ENCODE measurements at places on chromosomes 4 and X. TPM values are rescaled to one million over a fixed set of nuclear protein-coding genes. Genes with fewer than 3 reads are reported as not detected.

DNA sequence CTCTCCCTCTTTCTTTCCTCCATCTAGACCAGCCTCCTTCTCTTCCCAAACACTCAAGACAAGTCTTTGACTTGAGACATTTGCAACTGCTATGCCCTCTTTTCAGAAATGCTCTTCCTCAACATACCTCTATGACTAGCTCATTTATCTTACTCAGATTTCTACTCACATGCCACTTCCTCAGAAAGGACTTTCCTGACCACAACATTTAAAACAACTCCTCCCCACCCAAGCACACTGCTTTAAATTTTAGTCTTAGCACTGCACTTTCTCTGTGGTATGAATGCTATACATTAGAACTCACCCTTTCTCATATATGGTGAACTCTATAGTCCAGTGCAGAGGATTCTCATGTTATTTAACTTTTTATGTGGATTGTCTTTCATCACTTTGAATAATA lies 28.4 kb upstream of the SULT1E1 start:
- DNase-seq = no peak

DNA sequence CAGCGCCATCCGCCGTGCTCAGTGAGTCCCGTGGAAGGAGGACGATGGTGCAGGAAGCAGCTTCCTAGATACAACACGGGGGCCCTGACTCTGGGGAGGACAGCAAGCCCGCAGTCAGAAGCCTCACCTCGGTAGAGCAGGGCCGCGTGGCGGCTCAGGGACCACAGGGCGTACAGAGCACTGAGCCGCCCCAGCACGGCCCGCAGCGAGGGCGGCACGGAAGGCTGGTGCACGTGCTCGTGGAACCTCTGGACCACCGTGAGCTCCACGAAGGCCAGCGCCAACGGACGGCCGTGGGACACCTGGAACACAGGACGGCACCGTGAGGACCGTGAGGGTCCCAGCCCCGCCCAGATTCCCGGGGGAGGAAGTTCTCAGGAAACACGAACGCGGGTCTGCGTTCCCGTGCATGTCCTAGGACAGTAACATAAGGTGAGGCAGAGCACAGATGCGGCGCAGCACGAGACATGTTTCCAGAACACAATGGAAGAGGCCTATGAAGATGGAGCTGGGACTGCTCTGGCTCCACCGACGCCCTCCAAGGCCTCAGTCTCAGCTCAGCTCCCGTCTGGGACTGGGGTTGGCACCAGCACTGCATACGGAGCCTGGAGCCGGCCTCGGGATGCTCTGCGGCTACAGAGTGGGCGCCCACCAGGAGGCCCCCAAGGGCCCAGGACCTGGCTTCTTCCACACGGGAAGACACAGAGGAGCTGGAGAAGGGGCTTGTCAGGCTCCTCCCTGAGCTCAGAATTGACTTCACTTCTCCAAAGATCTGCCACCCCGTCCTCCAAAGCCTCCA lies 65.5 kb downstream of the ACOX3 start:
- DNase-seq = no peak

- DNase-seq = no peak
Observed at GRCh38 chr4:7233006-7233580, 40.8 kb downstream of the SORCS2 start.

DNA sequence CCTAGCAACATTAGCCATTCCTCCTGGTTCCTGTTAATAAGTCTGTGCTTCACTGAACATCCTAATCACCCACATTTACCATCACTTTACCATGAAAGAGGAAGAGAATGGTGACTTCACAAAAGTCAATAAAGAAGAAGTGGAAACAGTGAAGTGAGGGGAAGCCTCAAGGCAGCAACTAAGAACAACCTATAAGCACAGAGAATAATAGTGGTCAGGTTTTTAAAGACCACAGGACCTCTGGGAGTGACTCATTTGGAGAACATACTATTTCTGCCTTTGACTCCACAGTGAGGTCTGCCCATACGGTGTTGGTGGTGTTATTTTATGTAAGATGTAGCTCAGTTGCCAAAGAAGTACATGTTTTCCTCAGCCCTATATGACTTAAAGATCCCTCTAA lies 86.0 kb upstream of the TET2 start:
- DNase-seq = no peak

DNA sequence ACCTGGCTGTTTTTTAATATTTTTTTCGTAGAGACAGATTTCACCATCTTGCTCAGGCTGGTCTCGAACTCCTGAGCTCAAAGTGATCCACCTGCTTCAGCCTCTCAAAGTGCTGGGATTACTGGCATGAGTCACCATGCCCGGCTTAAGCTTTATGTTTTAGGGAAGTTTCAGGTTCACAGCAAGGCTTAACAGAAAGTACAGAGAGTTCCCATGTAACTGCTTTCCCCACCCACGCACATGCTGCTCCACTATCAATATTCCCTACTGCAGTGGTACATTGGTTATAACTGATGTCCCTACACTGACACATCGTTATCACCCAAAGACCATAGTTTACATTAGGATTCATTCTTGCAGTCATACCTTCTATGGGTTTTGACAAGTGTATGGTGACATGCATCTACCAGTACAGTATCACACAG lies 62.7 kb downstream of the PRPS1 start:
- DNase-seq = no peak

GRCh38 chrX:41596596-41596995 lies 92.2 kb upstream of the GPR34 start:
- DNase-seq = no peak

Gene S100P
- polyA plus RNA-seq = 25.6 TPM

DNA sequence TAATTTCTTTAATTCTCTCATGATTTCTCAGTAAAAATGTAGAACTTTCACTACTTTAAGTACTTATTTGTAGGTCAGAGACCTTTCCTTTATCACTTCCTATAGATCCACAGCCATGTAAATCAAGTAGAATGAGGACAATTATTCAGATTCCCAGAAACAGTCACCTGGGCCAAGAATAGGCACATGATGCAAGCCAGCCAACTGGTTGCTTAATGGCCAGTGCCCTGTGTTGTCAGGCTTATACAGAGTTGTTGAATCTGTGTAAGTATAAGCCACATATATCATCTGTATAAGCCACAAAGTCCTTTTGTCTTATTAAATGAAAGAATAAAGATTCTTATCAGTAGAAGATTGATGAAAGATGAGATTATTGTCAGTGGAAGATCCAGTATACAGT lies 5.2 kb downstream of the BANK1 start:
- no peak for DNase-seq

Gene MAP7D2
- polyA plus RNA-seq = 3.1 TPM

GRCh38 chr4:168309781-168310180 lies 8.8 kb downstream of the DDX60 start:
- DNase-seq = no peak

Gene ODAPH
- 0.11 TPM for polyA plus RNA-seq

DNA sequence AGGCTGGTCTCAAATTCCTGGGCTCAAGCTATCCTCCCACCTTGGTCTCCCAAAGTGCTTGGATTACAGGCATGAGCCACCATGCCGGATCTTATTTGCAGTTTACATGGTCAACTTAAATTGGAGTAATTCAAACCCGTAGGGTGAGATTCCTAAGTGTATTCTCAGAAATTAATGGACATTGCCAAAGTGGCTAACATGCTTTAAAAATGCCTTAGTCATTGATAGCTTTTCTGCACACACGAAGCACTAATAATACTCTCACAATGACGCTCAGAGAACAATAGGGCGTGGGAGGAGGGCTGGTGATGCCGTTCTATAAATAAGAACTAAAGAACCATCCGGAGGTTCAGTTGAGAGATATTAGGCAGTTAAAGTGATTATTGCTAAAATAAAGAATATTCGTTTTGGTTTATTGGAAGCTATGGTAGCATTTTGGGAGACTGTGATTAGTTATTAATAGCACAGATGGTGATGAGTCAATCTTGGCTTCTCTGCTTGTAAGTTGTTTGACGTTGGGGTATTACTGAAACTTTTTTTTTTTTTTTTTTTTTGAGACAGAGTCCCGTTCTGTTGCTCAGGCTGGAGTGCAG lies 79.1 kb downstream of the TRAPPC11 start:
- no peak for DNase-seq

DNA sequence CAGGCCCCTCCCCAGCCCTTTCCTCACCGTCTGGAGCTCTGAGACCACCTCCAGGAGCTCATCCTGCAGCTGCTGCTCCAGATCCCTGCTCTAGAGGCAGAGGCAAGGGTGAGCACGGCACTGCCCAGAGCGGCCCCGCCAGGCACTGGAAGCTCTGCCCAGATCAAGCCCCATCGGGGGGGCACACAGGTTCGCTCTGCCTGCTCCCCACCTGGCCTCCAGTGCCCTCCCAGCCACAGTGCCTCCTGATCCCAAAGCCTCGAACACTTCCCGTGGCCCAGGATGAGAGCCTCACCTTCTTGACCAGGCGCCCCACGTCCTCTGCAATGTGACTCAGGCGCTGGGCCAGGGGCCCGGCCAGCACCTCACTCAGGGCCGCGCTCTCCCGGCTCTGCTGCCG lies 5.0 kb downstream of the ARHGAP4 start:
- no peak for DNase-seq

Measured in right renal pelvis (tissue), 4 donors.